ENCODE measurements at places on chromosomes 13 and 19. TPM values are rescaled to one million over a fixed set of nuclear protein-coding genes. Genes with fewer than 3 reads are reported as not detected.

SACS gene
- 86.5 TPM for total RNA-seq

PCDH9 gene
- total RNA-seq: 3.6 TPM

CCNA1 gene
- 9.4 TPM for total RNA-seq

RDH8 gene
- not detected for total RNA-seq

MEDAG gene
- 1.1 TPM for total RNA-seq

ZSCAN4 gene
- not detected for total RNA-seq
